ENCODE measurements at places on chromosomes 4 and X.

DNA sequence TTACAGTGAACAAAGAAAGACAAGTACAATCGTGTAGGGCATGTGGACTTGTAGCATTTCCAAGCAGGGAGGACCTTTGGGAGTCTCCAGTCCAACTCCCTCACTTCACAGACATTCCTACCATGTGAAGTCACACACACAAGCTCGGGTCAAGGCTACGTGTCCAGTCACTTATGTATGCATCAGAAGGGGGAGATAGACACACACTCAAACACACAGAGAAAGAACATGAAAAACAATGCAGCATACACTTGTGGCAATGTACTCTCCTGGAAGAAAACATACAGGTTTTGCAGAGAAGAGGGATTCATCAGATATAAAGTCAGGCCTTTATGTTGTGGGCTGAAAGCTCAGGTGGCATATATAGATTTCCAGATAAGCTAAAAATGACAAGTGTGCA is 136.1 kb upstream of the MID1 start:
- DNase-seq, result no peak

- DNase-seq, result no peak
Measured at GRCh38 chr4:81491943-81492342, 20.2 kb upstream of the RASGEF1B start.

DNA sequence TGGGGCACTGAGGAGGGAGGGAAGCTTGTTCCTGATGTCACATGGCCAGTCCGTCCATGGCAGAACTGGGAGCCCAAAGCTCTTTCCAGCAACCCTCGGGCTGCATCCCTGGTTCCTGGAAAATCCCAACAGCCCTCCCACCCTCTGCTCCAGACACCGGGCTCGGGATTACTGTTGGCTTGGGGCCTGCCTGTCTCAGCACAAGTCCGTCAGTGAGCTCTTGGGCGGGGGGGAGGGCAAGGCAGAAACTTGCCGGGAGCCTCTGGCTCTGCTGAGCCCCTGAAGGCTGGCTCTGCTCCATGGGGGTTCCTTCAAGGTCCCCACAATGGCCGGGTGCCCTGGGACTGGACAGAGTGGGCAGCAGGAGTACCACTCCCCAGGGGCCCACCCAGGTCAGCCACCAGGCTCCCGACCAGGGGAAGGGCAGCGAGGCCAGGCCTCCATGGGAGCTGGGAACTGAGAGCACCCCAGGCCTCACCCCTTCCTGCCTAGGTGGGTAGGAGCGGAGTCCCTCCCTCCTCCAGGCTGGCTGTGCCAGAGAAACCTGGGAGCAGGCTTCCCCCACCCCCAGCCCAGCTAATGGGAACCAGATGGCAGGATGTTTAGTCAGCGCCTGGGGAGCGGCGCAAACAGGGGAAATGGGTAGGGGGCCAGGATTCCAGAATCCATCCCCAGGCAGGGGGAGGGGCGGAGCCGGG is 6.4 kb upstream of the HAUS7 start:
- no peak for DNase-seq

DNA sequence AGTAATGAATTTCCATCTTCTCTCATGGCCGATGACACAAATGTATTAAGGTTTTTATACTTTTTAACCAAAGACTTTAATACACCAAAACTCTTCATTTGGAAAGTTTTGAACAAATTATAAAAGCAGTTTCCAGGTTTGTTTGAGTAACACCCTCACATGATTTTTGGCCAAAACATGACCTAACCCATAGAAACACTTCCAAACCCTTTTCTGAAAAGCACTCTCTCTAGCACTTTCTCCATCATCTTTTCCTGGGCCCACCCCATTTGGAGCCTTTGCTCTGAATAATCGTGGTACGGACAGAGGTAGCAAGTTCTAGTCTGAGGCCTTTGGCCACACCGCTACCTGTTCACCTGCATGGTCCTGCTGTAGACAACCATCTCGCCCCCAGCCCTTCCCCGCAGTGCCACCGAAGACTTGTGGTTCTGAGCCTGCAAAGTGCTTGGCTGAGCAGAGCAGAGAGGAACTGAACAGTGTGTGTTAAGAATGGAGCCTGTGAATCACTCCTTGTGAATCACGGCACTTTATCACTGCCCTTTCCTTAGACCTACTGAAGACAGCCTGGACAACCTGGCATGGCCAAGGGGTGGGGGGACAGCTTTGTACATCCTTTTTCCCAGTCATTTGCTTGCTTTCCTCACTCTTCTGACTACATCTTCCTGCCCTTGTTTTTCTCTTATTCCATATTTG is 181.8 kb downstream of the PTTG2 start:
- no peak for DNase-seq

GRCh38 chr4:114383067-114383466 is 215.5 kb upstream of the UGT8 start:
- DNase-seq, result no peak

Data from cerebellar nuclear complex (tissue), 1 donor.